NCI-H2081 treated with DMSO at 0.1 percent for 48 hours (cell line): ENCODE measurements at places on chromosomes 1 and 21.
A peak's percentile ranks its signal among the peaks of the same experiment; 100 is the strongest.

DNA sequence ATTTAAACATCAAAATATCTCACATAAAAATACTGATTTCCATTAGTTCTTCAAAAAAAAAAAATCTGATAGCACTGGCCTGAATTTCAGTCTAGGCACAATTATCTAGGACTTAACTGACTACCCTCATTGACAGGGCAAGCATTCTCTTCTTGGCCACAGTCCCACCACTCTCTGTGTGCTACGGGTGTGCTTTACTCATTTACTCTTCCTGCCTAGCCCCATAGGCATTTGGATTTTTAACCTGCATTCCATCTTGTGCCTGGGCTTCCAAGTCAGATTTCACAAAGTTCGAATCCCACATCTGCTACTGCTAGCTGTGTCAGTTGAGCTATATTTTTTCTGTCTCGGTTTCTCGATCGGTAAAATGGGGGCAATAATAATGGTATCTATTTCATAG lies 38.0 kb downstream of the PTPN14 start:
- no peak for DNase-seq

DNA sequence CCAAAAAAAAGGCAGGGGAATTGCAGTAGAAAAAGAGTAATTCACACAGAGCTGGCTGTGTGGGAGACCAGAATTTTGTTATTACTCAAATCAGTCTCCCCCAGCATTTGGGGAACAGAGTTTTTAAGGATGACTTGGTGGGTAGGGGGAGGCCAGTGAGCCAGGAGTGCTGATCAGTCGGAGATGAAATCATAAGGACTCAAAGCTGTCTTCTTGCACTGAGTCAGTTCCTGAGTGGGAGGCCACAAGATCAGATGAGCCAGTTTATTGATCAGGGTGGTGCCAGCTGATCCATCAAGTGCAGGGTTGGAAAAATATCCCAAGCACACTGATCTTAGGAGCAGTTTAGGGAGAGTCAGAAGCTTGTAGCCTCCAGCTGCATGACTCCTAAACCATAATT lies 23.7 kb upstream of the EDARADD start:
- no peak for DNase-seq

DNA sequence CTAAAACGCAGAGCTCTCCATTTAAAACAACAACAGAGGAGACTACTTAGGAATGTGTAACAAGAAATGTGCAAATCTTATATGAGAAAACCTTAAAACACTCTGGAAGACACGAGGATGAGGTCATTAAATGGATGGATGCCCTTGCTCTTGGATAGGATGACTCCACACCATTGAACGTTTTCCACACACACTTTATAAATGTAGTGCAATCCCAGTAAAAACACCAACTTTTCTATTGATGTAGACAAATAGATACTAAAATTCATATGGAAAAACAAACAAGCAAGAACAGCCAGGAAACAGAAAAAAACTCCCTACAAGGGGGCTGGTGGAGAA lies 18.4 kb upstream of the COL6A1 start:
- DNase-seq, result no peak

- DNase-seq, result no peak
Observed at GRCh38 chr1:224170343-224170742, 12.7 kb upstream of the DEGS1 start.

- peak; percentile 60 for DNase-seq
Observed at GRCh38 chr1:185170291-185170848, 13.4 kb downstream of the SWT1 start.

DNA sequence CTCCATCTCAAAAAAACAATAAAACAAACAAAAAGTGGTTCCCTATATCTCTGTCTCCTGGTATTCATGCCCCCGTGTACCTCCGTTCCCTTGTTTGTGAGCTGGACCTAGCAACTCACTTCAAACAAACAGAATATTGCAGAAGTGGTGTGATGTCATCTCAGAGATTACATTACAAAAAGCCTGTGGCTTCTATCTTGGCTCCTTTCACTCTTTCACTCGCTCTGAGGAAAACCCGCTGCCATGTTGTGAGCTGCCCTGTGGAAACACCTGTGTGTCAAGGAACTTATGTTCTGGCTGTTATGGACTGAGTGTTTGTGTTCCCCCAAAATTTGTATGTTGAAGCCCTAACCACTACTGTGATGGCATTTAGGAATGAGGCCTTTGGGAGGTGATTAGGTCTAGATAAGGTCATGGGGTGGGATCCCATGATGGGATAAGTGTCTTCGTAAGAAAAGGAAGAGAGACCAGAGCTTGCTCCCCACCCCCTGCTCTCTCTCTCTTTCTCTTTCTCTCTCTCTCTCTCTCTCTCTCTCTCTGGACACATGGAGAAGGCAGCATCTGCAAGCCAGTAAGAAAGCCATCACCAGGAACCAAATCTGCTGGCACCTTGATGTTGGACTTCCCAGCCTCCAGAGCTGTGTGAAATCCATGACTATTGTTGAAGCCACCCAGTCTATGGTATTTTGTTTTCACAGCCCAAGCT lies 7.4 kb upstream of the HYI start:
- DNase-seq, result no peak

- DNase-seq, result no peak
Observed at GRCh38 chr1:39262802-39263201, 58.3 kb downstream of the MACF1 start.

DNA sequence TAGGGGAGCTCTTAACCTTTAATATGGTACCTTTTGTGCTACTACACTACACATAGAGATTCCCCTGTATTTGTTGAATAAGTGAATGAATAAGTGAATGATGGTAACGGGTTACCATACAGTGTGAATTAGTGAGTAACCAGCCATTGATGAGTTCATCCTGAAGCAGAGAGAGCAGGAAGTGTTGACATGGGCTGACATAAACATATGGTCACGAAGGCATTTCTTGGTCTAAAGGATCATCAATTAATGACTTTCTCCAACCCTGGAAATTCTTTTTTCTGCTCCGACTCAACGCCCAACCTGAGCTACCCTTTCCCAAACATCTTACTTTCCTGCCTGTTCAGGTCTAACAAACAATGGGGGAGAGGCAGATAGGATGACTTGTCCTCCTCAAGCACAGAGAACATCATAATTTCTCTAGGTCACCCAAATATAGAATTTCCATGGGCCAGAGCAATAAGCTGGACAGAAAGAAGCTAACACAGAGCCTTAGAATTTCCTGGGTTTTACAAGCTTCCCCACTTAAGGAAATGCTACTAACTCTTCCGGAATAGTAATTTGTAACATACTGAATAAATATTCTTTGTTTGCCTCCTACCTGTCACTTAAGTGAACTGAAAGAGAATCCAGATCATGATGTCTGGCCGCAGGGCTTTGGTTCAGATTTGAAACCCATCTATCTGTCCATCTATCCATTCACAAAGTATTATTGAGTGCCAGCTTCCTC lies 114.7 kb upstream of the NGF start:
- DNase-seq, result no peak

DNA sequence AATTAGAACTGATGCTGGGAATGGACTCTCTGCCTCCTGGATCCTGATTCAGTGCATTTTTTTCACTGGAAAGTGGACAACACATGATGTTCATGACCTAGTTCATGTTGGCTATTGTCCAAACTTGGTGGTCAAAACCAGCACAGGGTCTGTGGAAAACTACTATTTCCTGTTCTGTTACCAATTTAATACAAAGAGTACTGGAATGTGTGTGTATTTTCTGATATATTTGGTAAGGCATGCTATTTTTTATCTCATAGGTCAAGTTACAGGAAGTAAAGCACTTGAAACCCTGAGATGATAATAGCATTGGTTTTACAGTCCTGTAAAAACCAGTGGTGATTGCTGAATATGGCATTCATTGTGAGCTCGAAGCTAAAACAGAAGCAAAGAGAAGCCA lies 89.9 kb downstream of the SGIP1 start:
- no peak for DNase-seq

- DNase-seq, result no peak
Observed at GRCh38 chr1:7300893-7301663, 470.0 kb upstream of the VAMP3 start.

DNA sequence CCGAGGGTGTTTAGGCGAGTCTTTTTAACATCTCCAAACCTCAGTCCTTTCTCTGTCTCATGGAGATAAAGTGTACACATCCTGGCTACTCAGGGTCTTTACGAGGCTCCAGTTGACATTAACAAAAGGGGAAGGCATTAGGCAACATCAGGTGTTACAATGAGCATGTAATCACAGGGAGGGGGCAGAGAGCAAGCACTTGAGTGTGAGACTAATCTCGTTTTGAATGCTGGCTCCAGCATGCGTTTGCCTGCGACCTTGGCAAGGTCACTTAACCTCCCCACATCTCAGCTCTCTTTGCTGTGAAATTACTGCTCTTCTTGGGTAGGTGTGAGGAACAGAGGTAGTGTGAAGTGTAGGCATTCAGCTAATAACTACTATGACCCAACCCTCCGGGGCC lies 3.1 kb downstream of the TNNT2 start:
- DNase-seq, result no peak

GRCh38 chr1:154765970-154766369 lies 104.1 kb downstream of the KCNN3 start:
- DNase-seq, result no peak

GRCh38 chr1:239537795-239538194 lies 151.4 kb downstream of the CHRM3 start:
- no peak for DNase-seq

DNA sequence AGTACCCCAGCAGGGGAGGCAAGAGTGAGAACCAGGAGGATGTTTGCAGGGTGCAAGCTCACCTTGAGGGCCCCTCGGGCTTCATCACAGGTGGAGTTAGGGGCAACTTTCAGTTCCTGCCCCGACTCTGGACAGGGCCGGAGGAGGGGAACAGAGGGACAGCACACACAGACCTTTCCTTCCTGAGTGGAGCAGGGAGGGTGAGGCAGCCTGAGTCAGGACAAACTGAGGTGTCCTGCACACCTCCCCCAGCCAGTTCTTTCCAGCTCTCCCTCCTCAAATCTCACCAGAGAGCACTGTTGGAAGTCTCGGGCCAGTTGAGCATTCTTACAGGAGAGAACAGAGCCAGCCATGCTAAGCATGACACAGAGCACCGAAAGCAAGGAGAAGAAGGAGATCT lies 1.5 kb downstream of the ENTREP3 start:
- no peak for DNase-seq

DNA sequence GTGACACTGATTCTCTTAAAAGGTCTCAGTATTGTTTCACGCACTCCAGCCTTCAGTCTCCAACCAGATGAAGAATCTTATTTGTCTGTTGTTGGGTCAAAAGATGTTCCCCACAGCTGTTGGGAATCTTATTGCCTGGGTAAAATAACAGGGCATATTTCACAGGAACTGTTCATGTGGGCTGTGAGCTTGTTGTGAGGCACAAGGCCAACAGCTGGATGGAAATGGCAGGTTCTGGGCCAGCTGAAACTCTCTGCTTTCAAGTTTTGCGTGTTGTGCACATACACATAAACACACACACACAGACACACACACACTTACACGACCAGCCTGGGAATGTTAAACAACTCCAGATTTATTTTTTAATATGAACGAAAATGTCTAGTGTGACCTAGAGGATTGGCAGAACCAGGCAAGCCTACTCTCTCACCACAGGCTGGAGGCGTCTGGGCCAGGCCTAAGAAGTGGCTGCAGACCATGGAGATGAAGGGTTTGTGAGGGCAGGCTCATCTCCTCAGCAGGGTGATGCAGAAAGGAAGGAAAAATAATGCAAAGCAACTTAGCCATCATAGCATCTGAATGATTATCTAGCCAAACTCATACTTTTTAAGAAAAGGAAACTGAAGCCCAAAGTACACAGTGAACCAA lies 357.0 kb downstream of the TTLL7 start:
- no peak for DNase-seq

DNA sequence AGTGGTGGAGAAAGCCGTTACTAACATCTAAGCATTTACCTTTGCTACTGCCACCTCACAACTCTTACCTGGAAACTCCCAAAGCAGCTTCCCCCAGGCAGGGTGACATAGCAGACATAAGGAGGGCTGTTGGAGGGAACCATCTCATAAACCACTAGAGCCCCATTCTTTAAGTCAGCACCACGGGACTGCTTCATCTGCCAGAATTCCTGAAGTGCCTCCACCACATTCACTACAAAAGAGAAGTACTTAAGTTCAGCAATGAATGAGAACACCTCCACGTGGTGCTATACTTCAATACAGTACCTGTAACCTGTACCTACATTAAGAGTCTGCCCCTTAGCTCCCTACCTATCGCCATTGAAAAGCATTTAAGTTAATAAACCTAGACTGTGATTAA lies 10.3 kb downstream of the LIX1L start:
- DNase-seq, result no peak

DNA sequence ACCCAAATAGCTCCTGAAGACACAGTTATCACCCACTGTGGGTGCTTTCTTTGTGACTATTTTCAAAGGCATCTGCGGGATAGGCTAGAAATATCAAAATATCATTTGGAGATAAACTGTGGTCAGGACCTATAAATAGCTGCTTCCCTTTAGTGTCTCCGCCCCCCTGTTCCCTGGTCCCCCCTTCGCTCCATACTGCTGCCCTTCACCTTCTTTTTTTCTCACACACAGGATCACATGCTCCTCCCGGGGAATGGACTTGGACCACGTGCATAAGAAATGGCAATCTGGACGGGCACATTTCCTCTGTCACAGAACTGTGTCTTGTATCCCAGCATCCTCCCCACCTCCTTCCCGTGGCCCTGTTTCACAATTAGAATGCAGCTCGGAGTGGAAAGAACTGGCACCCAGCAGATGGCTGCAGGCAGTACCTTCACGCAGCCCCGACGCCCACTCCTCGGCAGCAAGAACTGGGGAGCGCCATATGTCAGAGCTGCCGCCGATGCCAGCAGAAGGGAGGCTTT lies 68.8 kb upstream of the SSX2IP start:
- DNase-seq, result no peak

DNA sequence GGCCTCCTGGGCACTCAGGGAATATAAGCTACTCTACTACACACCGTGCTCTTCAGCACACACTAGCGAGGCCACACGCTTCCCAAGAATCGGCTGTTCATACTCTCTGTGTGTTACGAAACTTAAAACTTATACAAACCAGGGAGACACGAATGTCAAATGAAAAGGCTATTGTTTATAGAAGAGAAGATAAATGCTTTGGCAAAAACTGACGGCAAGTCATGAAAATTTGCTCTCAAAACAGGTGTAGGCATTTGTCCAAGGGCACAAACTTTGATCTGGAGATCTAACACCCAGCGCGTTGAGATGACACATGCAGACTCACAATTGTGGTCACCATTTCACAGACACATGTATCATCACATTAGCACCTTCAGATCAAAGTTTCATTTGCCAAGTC lies 46.1 kb downstream of the USP48 start:
- DNase-seq, result no peak

GRCh38 chr1:2145946-2146835 lies 48.4 kb downstream of the FAAP20 start:
- no peak for DNase-seq

GRCh38 chr1:155003766-155004351 lies 1.3 kb downstream of the ZBTB7B start:
- DNase-seq, result no peak
